ENCODE measurements at places on chromosomes 5 and 9.

- DNase-seq, result no peak
Measured at GRCh38 chr9:127858041-127858512, 3.6 kb upstream of the ENG start.

- DNase-seq, result peak; percentile 77
Measured at GRCh38 chr5:77590347-77590746, 48.2 kb downstream of the OTP start.

DNA sequence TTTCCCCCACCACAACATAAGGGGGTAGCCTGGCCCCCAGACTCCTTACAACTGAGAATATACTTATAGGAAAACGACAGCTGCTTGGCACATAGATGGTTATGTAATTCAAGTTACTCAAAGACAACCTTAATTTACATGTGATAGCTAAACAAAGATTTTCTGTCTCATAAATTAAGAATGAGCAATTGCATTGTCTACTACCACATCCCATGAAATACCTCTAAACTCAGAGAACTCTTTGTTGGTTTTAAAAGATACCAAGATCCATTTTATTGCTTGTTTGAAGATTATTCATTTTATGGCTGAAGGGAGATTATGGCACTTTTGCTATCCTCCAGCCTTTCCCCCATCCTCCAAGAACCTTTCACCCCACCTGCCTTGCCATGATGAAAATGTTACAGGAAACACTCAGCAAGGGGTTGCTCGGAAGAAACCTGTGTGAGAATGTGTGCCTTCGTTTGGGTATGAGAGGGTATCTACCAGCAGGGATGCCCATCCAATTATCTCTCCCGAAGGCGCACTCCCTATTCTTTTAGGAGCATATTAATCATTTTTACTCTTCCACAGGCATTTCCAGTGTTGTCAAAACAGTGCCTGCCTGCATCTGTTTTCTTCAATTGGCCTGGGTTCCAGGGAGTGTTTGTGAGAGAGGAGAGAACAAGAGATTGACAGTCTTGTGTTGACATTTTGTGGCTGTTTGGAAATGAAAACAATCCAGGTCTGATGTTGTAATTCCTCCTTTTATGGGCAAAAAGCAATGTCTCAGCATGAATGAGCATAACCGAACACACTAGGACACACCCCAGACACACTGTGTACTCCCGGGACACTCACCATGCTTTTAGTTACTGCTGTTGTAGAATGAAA, 208.0 kb upstream of the ANKRD55 start:
- no peak for DNase-seq

DNA sequence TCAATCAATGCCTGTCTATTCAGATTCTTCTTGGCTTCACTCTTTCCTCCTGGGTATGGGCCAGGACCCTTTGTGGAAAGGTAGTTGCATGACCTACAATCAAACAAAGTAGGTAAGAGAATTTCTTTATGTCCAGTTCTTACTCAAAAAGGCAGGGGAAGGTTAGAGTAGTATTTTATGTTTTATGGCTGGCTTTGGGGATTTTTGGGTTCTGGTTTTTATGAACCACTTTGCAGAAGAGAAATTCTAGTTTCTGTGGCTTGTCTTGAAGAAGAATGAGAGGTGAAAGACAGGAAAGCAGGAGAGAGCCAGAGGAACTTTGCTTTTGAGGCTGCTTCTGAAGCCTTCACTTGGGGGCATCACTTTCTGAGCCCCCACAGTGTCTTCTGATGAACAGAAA, 14.7 kb upstream of the CRHBP start:
- no peak for DNase-seq

DNA sequence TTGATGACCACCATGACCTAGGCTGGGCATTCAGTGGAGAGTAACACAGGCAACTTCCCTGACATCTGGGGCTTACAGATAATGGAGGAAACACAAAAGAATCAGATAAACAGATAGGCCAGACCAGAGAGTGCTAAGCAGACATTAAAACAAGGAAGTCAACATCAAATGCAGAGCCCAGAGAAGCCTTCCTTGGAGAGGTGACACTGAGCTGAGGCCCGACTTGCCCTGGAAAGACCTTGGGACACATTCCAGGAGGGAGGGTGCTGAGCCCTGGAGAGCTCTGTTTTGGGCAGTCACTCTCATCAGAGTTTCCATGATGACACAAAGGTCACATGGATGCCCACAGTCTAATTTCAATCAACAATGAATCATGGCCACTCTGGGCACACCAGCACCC, 31.9 kb upstream of the C5orf58 start:
- no peak for DNase-seq

DNA sequence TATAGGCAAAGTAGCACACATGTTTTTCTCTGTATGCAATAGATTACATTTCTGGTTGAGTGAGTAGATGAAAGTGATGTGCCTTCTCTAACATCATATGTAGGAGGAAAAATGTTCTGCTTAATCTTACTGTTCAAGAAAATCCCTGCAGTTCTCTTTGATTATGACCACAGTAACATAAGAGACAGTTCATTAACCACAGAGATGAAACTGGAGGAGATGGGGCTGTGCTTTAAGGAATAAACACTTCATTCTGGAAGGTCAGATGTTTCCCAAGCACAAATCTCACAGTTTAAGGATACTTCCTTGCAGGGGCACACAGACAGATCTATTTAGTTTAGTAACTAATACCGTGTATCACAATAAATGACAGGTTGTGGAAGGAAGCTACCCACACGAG, 150.2 kb downstream of the SEMA5A start:
- no peak for DNase-seq

DNA sequence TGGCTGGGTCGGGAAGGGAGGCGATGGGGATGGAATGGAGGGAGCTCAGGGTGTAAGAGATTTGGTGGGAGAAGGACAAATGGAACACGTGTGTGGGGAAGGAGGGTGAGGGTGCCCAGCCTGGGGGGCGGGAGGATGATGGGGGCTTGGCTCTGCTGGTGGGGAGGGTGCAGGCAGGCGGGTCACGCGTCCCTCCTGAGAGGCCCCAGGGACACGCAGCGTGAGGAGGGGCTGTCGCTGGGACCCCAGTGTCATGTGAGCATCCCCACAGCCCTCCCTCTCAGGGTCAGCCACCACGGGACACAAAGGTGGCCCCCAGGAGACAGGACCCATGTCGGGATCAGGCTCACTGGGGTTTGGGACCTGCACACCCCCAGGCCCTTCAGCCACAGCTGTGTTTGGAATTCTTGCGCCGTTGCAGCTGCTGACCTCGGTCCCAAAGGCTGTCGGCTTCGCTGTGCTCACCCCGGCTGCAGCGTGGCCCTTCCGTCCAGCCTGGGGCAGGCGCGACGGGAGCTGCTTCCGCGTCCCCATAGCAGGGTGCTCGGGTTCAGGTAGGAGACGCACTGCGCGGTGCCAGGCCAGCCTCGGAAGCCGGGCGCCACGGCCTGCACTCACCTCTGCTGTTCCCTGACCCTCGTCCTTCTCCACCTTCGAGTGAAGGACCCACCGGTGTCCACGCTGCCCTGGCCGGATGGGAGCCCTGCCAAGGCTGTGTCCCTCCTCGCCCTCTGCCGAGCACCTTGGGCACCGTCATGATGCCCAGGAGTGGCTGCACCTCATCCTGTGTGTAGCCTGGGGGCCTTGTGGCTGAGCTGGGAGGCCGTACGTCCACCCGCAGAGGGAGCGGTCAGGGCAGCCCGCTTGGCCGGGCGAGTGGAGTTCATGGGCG, 5.4 kb downstream of the SLC6A19 start:
- DNase-seq, result no peak
